ENCODE measurements at places on chromosomes 5 and 9.

- no peak for DNase-seq
Observed at GRCh38 chr9:75147638-75148037, 59.3 kb downstream of the OSTF1 start.

GRCh38 chr9:129584136-129584535 is 36.8 kb downstream of the C9orf50 start:
- DNase-seq: no peak

GRCh38 chr5:172929371-172929838 is 29.8 kb upstream of the RPL26L1 start:
- no peak for DNase-seq

- no peak for DNase-seq
Observed at GRCh38 chr5:176827736-176828414, 17.5 kb downstream of the UNC5A start.

DNA sequence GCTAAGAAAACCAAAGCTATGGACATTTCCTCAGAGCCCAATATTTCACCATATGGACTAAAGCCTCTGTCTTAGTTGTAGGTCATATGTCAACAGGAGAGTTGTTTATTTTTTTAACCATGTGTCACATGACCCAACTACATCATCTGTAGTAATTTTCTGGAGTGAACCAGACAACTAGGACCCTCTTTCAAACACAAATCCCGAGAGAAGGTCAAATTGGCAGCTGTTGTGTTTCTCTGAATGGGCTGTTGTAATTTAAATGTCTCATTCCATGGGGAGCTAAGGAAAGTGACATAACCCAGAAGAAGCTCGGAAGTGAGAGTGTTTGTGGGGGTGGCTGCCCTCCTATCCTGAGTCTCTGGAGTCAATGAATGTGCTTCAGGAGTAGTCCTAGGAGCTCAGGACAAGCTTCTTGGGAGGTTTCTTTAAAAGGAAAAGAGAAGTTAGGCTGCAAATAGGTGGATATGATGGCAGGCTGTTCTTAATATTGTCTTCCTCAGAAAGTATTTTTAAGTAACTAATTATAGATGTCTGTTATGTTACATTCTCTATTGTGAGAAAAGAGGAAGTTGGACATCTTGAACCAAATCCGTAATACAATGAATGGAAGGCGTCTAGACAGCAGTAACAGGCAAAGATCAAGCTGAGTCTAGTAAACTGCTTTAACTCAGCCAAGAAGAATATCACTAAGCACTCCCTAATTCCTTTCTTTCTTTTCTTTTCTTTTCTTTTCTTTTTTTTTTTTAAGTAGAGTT is 50.1 kb downstream of the TMEM167A start:
- no peak for DNase-seq
